ENCODE measurements at places on chromosomes 7 and 10.
A peak's percentile ranks its signal among the peaks of the same experiment; 100 is the strongest.

DNA sequence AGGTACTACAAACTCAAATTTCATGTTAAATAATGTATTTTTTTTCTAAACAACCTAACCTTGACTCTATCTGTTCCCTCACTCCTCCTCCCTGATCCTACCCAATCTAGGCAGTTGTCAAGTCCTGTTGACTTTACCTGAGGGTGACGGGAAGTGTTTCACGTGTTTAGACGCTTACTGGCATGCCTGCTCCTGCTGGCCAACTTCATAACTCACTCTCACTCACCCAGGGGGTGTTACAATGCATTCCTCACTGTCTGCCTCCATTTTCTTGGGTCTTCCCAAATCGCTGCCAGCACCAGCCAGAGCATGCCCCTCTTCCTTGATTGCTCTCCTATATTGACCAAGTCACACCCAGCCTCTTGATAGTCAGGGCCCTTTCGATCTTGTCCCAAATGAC, 28.3 kb downstream of the CRCP start:
- DNase-seq: no peak

GRCh38 chr10:124875596-124875995, 66.3 kb upstream of the ZRANB1 start:
- no peak for DNase-seq

- DNase-seq: peak; percentile 62
Measured at GRCh38 chr10:113788604-113789083, 37.2 kb downstream of the PLEKHS1 start.

DNA sequence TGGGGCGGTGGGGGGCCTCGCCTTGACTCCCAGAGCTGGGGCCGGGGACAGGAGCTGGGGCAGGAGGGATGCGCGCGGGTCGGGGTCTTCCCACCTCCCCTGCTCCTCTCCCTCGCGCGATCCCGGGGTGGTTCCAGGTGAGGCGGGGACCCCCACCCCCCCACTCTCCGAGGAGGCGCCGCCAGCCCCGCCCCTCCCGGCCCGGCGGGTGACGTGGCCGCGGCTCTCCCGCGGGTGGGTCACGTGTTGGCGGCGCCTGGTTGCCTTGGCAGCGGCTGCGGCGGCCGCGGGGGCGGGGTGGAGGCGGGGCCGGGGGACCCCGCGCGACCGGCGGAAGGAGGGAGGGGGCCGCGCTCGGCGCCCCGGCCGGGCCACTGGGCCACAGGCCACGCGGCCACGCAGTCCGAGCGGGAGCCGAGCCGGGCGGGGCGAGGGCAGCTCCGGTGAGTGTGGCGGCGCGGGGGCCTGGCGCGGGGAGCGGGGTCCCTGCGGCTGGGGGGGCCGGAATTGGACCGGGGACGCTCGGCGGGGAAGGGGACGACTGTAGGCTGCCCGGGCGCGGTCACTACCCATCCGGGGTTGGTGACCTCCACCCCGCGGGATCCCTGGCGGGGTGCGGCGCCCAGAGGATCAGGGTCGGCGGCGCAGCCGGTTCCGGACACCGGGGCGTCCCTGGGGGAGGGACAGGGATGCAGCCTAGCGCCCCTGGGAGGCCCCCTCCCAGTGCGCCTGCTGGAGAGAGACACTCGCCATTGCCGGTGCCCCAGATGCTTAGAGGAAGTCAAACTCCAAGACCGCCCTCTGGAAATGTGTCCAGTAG, at the start of gene ORAI2:
ORAI2 (plus strand) TSS at position 357 of the 820 bp plus-strand sequence. CDS start 5,382 bp downstream, outside the sequence.
- peak; percentile 88 for DNase-seq

- DNase-seq: peak; percentile 55
Measured at GRCh38 chr10:118922226-118922625, 107.3 kb upstream of the NANOS1 start.

GRCh38 chr7:81924494-81924893, 154.6 kb upstream of the HGF start:
- DNase-seq: no peak

DNA sequence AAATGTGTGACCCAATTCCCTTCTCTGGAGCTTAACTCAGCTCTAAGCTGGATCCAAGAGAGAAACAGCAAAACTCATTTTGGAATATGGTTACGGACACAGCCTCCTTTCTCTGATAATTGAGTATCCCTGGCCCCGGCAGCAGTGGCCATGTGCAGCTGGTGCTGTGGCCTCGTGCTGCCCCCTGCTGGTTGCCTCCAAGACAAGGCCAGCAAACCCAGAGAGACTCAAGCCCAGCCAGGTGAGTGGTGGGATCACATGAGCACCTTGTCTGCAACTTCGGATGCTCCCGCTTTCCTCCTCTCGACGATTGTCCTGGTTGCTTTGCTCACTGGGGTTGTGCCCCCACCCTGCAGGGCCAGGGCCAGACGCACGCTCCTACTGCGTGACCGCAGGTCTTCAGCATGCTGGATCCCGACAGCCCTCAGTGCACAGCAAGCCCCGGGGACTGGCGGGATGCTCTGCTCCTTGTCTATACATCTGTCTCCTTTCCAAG, 19.4 kb downstream of the SFTPD start:
- DNase-seq: peak; percentile 82

- DNase-seq: no peak
Measured at GRCh38 chr10:51235865-51236264, 161.6 kb downstream of the PRKG1 start.

- DNase-seq: no peak
Measured at GRCh38 chr7:30531286-30531685, 26.7 kb upstream of the GGCT start.

DNA sequence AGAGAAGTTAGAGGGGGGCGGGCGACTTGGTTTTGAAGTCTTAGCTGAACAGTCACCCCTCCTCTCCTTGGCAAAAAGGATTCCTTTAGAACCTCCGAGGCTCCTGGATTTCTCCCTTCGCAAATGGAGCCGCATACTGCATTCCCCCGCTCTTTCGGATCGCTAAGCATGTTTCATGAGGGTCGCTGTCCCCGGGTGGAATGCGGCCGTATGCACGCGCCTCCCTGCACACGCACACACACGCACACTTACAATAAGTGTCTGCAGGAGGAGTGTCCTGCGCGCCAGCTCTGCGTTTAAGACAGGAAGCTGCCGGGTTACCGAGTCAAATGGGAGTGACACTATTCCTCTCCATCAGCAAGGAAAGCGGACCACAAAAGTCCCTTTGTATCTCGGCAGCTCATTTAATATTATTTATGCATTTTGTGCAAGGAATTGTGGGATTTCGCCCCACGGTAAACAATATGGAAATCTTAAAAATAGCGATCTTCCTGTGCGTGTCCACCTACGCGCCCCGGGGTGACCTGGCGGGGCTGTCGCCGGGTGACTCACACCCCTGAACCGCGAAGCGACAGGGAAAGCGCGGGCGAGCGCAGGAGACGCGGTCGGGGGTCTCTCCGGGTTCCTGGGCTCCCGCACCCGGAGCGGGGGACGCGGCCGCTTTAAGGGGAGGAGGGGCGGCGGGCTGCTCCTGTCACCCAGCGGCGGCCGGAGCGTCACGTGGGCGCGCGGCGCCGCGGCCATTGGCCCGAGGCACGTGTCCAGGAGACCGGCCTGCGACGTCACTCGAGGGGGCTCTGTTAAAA, 988 bp upstream of the EN2 start:
- DNase-seq: peak; percentile 89

DNA sequence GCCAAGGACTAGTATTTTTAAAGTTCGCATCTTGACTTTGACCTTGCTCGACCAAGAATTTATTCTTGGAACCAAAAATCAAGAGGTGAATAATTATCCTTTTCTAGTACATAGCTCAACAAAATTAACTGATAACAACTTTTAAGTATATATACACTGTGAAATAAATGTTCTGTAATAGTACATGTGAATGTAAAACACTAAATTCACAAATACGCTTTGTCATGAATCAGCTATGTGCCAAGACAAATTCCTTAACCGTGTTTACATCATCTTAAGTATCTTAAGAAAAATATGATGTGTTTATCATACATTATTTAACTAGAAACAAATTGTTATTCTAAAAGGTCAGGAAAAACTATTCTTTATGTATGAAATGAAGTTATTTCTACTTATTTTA, 83.3 kb downstream of the CUL2 start:
- no peak for DNase-seq
